ENCODE measurements at places on chromosomes 5 and 9.

- no peak for DNase-seq
Observed at GRCh38 chr5:79267180-79267579, 31.2 kb downstream of the JMY start.

DNA sequence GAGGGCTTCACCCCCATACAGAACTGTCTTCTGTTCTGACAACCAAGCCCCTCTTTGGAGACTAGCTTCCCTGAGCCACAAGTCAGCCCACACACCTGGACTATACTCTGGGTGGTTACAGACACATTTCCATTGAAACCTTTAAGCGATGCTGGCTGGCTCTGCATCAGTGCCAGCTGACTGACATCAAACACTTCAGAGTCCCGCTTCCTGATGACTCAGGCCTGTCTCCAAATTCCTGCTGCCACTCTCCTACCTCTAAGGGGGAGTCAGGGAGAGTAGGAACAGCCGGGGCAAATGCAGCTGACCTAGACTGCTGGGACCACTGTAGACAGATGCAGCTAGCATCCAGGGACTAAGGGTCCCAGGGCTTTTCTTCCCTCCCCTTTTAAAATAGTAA lies 59.4 kb downstream of the SIL1 start:
- DNase-seq: no peak

DNA sequence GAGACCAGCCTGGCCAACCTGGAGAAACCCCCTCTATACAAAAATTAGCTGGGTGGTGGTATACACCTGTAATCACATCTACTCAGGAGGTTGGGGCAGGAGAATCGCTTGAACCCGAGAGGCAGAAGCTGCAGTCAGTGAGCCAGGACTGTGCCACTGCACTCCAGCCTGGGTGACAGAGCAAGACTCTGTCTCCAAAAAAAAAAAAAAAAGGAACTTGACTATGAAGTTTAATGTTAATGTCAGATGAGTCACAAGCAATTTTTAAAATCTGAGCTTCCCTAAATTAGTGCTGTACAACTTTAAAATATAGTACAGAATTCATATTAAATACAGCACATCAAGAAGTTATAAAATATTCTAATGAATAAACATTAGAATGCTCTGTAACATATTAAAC lies 1.5 kb downstream of the MEIKIN start:
- DNase-seq: no peak

- no peak for DNase-seq
Observed at GRCh38 chr9:124973807-124974206, 32.9 kb upstream of the GOLGA1 start.

DNA sequence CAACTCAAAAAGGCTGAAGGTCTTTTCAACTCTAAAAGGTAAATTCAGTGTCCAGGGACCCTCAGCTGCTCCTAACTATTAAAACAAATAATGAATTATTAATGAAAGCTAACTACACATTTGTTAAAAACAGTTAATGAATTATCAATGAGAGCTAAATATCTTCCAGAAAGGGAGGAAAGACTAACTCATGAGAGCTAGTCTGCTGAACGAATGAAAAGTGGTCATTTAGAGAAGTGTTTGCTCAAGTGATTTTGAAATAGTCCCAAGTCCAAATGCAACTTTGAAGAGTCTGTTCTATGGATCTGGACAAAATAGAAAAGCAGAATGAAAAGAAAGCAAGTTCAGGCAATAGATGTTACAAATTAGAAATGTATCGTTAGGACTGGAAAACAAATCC lies 133.9 kb upstream of the SPEF2 start:
- DNase-seq: no peak

- peak; percentile 88 for DNase-seq
Observed at GRCh38 chr9:96514108-96514799, 64.3 kb downstream of the HABP4 start.

DNA sequence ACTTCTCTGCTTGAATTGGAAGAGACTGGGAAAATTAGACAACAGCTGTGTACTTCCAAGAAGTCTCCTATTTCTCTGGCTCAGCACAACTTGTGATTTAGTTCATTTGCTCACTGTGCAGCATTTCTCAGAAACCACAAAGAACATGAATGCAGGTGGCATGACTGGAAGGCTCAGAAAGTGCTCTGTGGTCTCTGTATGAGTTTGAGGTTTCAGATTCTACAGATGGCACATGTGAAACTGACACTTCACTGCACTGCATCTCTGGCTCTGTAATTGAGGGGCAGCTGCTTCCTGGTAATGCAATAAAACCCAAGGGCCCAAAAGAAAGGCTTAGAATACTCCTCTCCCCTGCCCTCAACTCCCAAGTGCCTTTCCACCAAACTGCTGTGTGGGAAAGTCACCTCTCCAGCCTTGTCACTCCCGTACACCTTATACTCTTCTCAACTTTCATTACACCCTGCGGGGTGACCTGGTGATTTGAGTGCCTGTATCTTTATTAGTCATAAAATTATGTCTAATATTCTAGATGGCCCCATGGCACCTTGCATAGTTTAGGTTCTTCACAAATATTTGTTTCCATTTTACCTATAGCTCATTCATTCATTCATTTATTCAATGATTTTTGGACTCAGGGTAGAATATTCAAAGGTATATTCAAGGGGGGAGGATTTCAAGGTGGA lies 82.5 kb downstream of the ESM1 start:
- peak; percentile 71 for DNase-seq

GRCh38 chr9:127506814-127507750 lies 55.8 kb downstream of the LRSAM1 start:
- no peak for DNase-seq

DNA sequence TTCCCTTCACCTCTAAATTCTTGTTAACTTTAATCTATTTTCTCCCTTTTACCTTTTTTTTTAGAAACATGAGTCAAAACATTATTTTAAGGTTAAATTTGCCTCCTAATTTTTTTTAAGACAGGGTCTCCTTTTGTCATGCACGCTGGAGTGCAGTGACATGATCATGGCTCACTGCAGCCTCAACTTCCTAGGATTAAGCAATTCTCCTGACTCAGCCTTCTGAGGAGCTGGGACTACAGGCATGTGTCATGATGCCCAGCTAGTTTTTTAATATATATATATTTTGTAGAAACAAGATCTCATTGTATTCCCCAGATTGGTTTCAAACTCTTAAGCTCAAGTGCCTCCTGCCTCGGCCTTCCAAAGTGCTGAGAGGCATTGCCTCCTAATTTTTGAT lies 424.7 kb upstream of the FAM174A start:
- DNase-seq: no peak

DNA sequence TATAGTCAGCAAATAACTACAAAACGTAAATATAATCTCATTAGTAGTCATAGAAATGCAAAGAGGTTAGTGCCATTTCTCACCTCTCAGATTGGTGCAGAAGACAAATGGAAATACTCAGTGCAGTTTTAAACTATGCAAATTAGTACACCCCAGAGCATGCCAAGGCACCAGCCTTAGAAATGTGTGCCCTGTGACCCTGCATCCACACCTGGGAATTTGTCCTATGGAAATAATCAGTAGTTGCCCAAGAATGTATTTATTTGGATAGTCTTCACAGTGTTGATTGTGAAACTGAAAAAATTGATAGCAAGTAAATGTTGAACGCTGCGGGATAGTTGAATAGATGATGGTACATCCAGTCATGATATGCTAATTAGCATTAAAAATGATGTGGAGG lies 152.7 kb downstream of the KDM4C start:
- no peak for DNase-seq

GRCh38 chr9:108479989-108480652 lies 375.7 kb downstream of the ACTL7B start:
- no peak for DNase-seq

DNA sequence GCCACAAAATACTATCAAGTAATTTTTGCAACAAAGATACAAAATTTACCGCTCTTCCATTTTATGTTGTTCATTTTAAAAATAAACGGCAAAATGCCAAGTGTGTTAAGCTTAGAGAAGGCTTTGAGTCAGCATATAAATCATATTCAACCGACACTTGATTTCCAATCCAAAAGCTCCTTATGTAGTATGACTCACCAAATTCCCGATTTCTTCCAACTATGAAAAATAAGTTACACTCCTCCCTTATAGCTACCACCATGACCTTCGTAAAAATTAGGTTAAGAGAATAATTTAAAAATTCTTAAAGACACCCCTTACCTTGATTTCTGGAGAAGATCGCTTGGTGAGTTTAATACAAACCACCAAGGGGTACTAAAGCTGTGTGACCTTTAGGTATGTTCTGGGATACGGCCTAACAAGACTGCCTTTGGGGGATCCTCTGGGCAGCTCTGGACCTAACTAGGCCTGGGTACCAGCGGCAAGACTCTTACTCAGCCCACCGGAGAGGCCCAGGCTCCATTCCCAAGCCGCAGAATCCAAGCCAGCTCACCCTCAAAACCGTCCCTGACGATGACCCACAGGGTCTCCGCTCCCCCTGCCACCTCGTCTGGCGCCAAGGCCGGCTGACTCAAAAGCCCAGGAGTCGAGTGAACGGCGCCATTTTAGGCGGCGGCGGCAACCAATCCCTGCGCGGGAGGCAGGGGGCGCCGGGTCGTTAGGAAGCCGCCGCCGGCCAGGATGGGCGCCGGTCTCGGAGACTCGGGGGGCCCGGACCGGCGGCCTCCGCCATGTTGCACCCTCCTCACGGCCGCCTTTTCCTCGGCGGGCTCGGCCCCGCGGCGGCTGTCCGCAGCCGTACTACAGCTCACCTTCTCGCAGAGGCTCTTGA lies 739 bp downstream of the PPP2CA start:
- DNase-seq: peak; percentile 50

GRCh38 chr9:130491830-130492482 lies 47.2 kb downstream of the ASS1 start:
- no peak for DNase-seq

- no peak for DNase-seq
Observed at GRCh38 chr9:21556581-21557427, 74.7 kb upstream of the IFNE start.

DNA sequence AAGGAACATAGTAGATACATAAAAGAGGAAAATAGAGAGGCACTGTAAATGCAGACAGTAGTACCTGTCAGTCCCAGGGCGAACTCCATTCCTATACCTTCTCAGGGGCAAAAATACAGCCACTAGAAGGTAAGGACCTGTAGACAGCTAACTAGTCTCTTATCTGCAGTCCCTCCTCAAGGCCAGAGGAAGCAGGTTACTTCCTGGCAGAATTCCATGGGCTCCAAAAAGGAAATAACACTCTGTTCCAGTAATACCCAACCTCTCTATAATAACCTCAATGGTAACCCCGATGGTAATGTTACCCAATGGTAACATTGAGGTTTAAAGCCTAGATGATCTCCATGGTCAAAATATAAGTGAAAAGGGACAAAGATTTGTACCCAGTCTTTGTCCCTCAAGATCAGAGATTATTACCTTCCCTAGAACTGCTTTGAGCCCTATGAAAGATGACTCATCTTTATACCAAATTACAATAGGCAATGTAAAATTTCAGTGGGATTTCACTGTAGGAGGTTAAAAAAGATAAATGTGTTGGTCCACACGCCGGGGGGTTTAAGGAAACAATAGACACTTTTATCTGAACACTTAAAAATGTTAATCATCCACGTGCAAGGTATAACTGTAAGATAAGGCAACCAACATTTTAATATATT lies 113.0 kb downstream of the DENND1A start:
- DNase-seq: no peak

DNA sequence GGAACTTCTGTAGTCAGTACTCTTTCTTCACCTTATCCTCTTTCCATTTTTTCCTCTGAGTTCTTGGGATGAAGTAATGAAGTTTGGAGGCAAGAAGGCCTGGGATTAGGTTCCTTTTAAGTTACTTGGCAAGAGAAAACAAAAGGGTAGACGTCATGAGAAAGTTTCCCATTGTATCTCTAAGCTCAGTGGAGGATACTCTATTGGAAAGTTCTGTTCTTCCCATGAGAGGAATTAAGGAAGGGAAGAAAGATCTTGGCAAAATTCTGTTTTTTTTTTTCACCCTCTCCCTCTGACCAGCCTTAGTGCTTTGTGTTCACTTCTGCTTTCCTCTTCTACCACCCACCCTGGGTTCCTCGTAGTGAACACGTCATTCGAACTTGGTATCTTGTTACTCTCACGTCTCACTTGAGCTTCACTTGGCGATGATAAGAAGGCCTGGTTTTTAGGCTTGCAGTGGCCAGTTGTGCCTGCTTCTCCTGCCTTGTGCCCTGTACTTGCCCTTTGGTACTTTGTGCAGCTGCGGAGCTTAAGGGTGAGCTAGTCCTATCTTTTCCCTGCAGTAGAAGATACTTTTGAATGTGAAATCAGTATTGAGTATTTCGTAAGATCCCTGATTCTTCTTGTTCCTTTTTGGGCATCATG lies 67.0 kb downstream of the ARHGAP26 start:
- no peak for DNase-seq

DNA sequence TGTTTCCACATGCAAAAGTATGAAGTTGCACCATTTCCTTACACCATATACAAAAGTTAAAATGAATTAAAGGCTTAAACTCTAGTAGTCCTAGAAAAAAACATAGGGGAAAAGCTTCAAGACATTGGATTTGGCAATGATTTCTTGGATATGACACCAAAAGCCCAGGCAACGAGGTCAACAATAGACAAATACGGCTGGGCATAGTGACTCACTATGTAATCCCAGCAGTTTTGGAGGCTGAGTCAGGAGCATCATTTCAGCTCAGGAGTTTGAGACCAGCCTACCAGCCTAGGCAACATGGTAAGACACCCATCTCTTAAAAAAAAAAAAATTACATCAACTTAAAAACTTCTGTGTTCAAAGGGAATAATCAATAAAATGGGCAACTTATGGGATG lies 30.9 kb upstream of the SREK1 start:
- DNase-seq: peak; percentile 39

DNA sequence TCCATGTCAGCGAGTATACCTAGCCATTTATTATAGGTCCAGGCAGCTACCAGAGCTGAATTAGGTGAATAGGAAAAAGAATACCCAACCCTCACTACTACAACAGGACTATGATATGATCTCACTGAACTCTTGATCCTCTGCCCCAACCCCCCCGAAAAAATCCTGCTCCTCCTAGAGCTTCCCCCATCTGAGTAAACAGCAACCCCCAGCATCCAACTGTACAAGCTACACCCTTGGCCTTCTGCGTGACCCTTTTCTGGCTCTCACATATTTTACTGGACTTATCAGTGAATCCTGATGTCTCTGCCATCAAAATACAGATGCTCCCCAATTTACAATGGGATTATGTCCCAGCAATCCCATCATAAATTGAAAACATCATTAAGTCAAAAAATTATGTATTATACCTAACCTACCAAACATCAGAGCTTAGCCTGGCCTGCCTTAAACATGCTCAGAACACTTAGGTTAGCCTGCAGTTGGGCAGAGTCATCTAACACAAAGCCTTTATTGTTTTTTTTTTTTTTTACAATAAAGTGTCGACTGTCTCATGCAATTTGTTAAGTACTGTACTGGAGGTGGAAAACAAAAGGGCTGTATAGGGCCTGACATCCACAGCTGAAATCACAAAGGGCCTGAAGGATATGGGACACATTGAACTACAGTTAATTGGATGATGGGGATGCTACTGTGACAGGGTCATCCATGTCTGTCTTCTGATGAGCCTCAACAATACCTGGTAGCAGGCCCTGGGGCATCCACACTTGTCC lies 128.9 kb upstream of the ERCC6L2 start:
- DNase-seq: no peak
